ENCODE measurements at places on chromosomes 11 and 22.

GRCh38 chr11:62999649-63000048 is 14.9 kb upstream of the SLC22A6 start:
- no peak for DNase-seq

DNA sequence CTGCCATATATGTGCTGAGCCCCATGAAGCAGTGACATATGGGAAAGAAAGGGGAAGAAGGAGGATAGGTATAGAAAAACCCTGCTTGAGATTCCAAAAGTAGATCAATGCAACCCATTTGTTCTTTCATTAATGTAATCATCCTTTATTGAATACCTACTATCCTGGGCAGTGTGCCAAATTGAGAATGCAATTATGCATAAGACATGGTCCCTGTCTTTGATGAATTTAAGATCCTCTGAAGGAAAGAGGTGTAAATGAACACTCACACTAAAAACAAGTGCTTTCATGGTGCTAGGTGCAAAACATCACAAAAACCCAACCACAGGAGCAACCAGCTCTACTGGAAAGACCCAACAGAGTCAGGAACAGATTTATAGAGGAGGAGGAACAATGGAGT is 29.7 kb downstream of the FLI1 start:
- no peak for DNase-seq

GRCh38 chr11:117949062-117949461 is 19.9 kb upstream of the TMPRSS13 start:
- DNase-seq, result no peak

- no peak for DNase-seq
Measured at GRCh38 chr11:124190298-124191139, 7.4 kb downstream of the OR10D3 start.

DNA sequence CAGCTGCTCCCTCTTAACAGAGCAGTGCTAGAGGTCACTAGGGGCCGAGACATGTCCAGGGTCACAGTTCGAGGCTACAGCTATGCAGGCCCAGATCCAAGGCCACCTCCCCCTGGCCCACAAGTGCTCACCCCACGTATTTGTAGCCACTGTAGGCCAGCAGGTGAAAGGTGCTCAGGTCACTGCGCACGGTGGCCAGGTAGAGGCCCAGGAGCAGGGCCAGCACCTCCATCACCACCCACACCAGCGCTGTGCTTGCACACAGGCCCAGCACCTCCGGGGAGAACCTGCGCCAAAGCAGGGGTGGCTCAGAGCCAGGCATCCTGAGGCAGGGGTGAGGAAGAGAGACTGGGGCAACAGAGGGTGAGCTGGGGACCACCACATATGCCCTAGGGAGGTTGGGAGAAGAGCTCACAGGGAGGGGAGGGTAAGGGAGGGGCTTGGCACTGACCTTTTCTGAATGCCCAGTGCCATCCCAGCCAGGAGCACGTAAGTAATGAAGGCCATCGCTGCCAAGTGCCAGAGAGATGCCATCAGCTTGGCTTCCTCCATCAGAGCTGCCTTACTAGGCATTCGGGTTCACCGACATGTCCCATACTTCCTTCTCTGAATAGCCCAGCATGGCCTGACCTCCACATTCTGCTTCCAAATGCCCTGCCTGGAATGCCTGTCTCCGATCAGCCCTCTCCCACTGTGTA is 3.5 kb downstream of the YIF1A start:
- no peak for DNase-seq

DNA sequence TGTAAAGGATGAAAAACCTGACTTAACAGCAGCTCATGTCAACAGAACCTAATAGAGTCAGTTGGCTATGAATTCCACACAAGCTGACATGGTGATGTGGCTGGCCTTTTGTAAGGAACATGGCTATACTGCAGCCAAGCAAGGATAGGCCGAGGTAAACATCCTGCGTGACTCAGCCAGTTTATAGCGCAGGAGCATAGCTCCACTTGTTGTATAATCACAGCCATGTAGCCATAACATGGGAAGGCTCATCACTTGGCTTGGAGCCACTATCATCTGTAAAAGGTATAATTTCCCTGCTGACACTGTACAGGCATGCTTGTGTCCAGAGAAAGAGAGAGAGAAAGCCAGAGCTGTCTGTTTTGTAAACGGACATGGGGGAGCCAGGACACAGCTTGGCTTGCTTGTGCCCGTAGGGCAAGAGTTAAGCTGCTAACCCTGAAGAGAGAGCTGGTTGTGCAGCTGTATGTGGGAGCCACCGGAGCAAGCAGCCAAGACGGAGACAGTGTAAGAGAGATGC is 104.4 kb upstream of the PLET1 start:
- no peak for DNase-seq

GRCh38 chr11:74685905-74686304 is 45.3 kb downstream of the CHRDL2 start:
- no peak for DNase-seq

- no peak for DNase-seq
Measured at GRCh38 chr22:26131589-26132154, 37.6 kb upstream of the SEZ6L start.

GRCh38 chr22:42772647-42773046 is 52.0 kb upstream of the A4GALT start:
- DNase-seq, result no peak

DNA sequence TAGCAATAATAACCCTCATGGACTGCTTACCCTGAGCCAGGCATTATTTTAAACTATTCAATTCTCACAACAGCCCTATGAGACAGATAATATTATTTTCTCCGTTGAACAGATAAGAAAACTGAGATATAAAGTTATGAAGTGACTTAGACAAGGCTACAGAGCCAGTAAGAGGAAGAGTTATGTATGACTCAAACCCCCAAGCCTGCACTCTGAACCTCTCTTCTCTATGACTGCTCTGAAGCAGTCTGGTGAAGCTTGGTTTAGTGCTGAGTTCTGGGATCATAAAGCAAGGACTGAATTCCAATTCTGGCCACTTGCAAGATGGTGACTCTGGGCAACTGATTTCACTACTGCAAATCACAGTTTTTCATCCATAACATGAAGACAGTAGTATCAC is 34.5 kb downstream of the TNKS1BP1 start:
- DNase-seq, result no peak

GRCh38 chr22:47345025-47345424 is 582.6 kb downstream of the TBC1D22A start:
- DNase-seq, result no peak

- no peak for DNase-seq
Measured at GRCh38 chr11:44351898-44352498, 42.1 kb upstream of the ALX4 start.

- DNase-seq, result no peak
Measured at GRCh38 chr11:115170133-115170815, 333.9 kb downstream of the CADM1 start.

DNA sequence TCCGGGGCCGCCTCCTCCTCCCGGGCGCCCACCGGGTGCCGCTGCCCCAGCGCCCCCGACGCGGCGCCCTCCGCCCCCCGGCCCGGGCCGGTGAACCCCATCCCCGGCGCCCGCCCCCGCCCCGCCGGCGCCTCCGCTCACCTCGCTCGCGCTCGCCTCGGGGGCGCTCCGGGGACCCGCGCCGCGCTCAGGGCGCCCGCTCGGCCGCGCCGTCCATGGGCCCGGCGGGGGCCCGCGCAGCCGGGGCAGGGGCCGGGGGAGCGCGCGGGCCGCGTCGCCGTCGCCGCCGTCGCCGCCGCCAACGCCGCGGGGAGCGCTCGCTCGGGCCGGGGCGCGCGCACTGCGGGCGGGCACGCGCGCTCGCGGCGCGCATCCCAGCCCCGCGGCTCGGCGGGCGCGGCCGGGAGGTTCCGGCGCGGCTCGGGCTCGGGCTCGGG is 293 bp downstream of the DUSP8 start:
- DNase-seq, result no peak

GRCh38 chr11:63214093-63214492 is 29.3 kb downstream of the SLC22A25 start:
- DNase-seq, result no peak

GRCh38 chr11:13297917-13298356 is 20.3 kb downstream of the BMAL1 start:
- DNase-seq, result no peak

GRCh38 chr22:23786752-23787599 is at the start of gene SMARCB1:
TSS of gene SMARCB1 (plus strand) at chr22:23786966. CDS start at chr22:23787170, 204 bp downstream.
- peak; percentile 86 for DNase-seq

DNA sequence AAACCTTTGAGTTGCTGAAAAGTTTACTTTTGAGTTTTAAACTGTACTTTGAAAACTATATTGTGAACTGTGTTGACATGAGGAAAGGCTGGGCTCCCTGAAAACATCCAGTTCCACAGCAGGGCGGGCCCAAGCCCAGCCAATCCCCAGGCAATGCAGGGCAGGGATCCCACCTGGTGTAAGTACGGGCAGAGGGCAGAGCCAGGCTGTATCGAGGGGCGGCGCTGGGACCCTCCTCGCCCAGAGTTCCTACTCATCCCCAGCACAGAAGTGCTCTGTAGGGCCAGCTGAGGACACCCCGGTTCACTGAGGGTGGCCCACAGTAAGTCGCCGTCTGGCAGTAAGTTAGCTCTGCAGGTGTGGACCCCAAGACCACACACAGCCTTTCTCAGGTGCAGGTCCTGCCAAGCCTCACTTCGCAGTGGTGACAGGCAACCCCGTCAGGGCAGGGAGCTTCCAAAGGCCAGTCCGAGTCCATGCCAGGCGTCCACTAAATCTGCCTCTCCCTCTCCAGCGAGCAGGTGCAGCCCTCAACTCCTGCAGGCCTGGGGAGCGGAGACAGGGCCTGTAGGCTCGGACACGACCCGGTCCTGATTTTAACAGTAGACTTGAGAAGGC is 6.3 kb downstream of the RASSF7 start:
- no peak for DNase-seq

DNA sequence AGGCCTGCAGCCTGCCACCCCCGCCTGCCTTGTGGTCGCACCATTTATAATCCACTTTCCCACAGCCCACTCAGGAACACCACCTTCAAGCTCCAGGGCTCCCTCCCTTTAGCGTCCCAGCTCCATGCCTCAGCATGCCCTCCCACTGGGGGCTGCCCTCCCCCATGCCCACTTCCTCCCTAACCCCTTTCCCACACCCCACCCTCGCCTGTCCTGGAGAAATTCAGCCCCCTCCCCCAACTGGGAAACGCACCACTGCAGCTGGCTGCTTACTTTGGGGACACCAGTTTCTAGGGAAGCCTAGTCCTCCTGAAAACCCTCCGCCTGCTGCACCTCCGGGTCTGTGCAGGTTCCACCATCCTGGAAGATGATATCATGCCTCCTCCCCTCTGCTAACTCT is 3.4 kb upstream of the YPEL1 start:
- DNase-seq, result no peak

- no peak for DNase-seq
Measured at GRCh38 chr22:27108425-27109114, 451.2 kb downstream of the MIAT start.

DNA sequence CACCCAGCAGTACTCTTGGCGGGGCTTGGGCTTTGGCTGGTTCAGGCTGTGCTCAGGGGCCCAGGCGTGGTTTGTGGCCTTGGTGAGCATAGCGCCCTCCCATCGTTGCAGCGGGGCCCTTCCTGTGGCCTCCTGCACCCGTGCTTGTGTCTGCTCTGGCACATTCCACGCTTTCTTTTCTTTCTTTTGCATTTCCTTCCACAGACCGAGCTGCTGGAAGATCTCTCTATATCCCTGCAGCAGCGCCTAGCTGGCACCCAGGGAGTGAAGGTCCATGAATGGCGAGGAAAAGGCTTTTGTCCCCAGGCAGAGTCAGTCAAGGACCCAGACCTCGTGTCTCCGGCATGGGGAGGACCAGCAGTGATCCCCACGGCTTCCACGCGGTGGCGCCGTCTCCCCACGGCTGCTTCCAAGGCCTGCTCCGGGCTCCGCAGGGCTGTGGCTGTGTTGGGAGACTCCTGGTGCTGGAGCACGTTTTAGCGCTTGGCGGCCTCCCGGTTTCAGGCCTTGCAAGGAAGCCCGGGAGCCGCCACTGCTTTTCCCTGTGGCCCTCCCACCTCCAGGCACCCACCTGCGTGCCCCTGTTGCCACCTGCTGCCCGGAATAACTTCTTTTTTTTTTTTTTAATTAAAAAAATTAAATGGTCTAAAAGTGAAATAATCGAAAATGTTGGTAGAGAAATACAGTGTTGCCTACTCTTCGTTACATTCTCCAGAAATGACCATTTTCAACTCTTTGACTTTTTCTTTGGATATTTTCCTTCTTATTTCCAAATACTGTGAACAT is 28.5 kb downstream of the GLB1L2 start:
- DNase-seq, result peak; percentile 71

DNA sequence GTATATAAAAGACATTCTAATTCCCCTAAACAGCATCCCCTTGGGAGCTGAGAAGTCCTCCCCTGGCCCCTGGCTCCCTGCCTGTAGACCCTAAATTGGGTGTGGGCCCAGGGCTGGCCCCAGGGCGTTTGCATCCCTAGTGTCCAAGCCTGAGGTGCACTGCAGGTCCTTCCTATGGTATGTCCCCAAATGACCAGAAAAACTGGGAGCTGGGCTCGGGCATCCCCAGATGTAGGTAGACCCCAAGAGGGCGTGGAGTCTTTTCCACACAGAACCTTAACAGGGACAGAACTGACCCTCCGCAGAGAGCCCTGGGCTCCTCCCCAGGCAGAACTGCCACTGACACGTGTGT is 782 bp upstream of the OSBPL5 start:
- no peak for DNase-seq

DNA sequence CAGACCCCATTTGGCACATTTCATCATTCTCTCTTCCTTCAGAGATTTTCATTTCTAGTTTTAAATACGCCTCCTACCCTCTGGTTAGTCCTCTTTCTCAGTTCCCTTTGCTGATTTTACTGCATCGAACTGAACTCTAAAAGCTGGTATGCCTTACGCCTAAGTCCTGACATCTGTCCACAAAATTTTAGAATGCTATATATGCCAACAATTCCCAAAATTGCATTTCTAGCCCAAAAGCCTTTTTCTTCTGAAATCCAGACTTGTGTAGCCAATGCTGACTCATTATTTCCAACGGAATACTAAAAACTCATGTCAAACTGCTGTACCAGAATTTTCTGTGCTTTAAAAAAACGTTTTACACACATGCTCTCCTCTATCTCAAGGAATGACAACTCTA is 1124.4 kb upstream of the TENM4 start:
- DNase-seq, result no peak

DNA sequence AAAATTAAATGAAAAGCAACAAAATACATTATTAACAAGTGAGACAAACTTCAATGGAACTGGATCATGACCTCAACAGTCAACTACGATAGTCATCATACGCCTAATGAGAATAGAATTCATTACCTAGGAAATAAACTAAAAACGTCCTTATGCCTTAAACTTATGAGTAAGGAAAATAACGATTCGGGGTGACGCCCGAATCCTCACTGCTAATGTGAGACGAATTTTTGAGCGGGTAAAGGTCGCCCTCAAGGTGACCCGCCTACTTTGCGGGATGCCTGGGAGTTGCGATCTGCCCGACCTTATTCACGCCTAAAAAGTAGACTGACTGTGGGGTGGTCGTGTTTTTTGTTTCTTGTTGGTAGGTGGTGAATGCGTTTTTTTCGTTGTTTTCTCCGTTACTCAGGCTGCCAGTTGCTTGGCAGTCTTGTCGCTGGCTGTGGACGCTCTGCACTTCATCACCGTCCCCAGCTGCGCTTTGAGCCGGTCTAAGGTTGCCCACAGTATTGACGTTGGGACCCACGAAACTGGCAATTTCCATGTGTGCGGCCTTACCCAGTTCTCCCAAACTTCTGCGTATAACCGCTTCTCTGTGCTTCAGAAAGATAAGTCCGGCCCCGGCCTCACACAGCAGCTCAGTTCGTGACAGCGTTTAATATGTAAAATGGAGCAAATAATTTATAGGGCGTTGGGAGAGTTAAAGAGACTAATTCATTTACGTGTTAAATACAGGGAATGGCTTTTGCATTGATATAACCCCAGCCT is 593 bp upstream of the POLDIP3 start:
- peak; percentile 82 for DNase-seq

GRCh38 chr11:93490996-93491618 is 52.1 kb downstream of the SMCO4 start:
- DNase-seq, result no peak

- no peak for DNase-seq
Measured at GRCh38 chr11:43462359-43462758, 103.6 kb downstream of the TTC17 start.
